ENCODE measurements at places on chromosomes 2 and 18.
A peak's percentile ranks its signal among the peaks of the same experiment; 100 is the strongest.

GRCh38 chr2:67652679-67653078, 255.5 kb downstream of the ETAA1 start:
- no peak for DNase-seq

- no peak for DNase-seq
Measured at GRCh38 chr2:50952596-50952995, 79.3 kb downstream of the NRXN1 start.

- DNase-seq: no peak
Measured at GRCh38 chr2:159976527-159977160, 85.8 kb downstream of the PLA2R1 start.

DNA sequence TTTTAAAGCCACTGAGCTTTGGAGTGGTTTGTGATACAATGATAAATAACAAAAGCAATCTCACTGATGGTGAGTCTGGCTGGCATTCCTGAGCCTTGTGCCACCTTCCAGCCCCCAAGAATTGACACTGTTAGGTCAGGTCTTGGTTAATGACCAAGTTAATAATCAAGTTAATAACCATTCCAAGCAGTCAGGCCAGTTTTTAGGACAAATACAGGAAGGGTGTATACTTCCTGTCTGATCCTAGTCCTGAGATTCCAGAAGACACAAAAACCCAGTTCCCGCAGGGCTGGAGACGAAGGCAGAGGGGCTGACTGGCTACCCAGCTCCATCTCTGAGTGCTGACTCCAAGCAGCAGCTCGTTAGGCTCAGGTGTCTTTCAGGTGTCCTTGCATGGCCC, 74.6 kb upstream of the LAPTM4A start:
- DNase-seq: no peak

GRCh38 chr18:61824733-61825363, 68.0 kb downstream of the RNF152 start:
- no peak for DNase-seq

DNA sequence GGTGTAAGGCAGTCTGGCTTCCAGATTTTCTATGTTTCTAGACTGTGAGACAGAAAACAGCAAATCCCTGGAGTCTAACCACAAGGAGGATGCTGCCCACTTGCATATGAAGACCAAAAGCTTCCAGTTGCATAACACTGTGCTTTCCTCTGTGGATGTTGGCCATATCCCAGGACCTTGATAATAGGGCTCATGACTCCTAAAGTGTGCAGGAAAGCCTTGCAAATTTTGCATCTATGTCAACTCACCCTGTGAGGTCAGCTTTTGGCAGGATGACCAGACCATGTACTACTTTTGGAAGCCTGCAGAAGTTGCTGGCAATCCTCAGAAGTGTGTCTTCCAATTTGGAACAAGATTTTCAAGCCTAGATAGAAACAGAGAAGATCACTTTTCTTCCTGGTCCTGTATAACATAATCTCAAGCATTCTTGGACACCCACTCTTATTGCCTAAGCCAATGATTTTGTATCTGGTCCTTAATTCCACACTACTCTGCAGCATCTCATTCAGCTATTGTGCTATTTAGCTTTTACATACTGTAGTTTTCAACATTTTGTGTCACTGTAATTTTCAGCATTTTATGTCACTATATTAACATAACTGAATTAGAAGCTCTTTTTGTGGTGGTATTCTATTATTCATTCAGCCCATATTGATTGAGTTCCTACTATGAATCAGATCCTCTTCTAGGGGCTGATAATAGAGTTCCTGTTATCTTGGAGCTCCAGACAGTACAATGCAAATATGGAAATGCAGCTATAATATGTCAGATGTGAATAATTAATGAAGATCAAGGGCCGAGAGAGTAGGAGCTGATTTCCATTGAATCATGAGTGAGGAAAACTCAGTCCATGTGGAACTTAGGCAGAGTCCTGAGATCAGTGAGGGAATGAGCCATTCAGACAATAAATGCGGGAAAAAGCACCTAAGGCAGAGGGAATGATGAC, 85.3 kb upstream of the RAB27B start:
- no peak for DNase-seq

GRCh38 chr2:186718903-186719302, 25.0 kb downstream of the FAM171B start:
- no peak for DNase-seq

DNA sequence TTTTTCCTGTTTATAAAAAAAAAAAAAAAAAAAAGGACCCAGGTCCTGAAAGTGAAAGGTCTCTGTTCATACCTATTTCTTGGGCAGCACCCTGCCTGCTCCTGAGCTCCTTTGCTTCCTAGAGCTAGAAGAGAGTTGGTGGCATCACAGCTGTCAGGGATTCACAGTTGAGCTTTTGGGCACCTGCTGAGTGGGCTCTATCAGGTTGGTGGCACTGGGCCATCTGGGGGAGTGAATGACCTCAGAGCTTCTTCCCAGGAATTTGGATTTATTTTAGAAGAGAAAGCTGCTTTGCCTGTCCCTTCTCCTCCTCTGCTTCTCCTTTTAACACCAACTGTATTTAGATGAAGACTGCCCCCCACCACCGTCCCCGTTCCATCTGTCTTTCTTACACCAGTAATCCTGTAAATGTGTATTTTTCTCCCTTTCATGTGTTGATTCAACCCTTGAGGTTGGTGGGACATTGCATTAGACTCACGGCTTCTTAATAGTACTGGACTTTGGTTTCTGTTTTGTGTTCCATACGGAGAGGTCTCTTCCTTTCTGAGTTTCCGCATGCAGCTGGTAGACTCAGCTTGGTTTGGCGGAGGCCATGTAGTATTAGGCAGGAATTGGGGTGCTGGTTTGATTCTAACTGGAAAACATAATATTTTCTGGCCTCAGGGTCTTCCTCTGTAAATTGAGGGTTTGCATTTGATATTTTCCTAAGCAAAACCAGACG, 7.6 kb upstream of the MGAT5 start:
- DNase-seq: no peak

DNA sequence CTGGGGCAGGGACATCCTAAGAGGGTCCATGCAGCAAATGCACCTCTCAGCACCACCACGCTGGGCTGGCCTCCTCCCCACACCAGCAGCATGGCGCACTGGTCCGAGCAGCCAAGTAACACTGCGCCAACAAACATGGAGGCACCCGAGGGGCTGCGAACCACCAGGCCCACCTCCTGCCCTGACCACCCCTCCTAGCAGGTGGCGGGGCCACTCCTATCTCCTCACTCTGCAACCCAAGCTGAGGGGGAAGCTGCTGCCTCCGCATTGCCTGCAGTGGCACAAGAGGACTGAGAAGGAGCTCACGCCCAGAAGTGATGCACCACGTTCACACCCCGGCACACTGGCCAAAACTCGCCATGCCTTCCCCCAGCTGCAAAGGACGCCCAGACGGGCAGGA, 94.4 kb downstream of the EIPR1 start:
- DNase-seq: no peak

DNA sequence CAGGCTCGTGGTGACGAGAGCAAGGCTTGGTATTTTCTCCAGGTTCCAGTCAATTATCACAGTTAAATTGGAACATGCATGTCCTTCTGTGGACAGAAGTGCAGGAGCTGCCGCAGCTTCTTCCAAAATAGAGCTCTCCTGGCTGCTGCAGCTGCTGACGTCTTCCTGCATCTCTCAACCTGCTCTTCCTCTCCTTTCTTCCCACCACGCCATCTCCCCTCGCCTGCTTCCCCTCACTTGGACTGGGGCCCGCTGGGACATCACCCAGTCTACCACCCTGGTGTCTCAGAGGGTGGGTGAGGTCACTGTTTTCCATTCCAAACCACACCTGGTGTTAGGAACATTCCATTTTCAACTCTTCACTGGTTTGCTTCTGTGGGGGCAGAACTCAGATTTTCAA, 41.4 kb downstream of the SPP2 start:
- DNase-seq: no peak

DNA sequence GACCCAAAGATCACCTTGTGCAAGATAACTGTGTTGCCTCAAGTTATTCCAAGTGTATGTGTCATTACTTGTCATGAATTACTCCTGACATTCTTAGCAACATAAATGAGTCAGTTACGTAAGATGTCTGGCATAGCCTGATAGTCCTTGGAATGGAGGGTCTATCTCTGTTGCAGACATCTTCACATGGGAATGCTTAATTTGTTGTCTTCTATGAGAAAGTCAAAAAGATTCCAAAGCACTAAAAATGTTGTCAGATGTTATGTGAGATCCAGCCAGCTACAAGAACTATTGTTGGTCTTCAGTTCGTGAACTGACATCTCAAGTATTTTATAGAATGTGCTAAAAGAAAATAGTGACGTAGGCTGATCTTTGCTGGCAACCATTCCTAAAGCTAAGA, 178.2 kb upstream of the RASGRP3 start:
- no peak for DNase-seq

DNA sequence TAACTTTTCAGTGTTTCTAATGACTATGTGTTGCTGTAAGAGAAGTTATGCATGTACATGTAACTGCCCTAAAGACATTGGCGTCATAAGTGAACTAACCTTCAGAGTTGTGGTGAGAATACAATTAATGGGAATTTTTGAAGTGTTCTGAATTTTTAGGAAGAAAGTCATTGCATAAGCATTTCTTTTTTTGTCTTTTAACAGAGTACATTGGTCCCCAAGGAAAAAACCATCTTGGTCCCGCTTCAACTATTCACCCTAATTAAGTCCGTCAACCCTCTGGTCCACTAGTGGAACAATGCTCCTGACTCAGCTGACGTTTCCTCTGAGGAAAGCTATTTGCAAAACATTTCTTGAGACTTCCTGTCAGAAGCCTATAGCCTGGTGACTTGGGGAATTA, 41.1 kb upstream of the VIT start:
- DNase-seq: no peak

- no peak for DNase-seq
Measured at GRCh38 chr2:223914324-223914723, 30.8 kb downstream of the WDFY1 start.

DNA sequence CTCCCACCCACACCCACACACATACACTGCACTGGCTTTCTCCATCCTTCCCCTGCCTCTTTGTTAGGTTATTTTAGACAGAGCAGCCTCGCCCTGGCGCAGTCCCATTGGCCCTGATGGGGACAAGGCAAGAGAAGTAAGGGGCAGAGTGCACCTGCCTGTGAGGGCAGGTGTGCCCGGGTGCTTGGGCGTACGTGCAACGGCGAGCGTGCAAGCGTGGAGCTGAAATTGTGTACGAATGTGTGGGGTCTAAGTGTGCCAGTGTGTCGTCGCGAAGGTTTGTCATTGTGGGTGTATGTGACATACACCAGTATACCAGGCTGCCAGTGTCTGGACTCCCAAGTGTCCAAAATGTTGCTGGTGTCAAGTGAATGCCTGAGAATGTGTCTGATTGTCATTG, 544 bp downstream of the LRATD1 start:
- DNase-seq: no peak

DNA sequence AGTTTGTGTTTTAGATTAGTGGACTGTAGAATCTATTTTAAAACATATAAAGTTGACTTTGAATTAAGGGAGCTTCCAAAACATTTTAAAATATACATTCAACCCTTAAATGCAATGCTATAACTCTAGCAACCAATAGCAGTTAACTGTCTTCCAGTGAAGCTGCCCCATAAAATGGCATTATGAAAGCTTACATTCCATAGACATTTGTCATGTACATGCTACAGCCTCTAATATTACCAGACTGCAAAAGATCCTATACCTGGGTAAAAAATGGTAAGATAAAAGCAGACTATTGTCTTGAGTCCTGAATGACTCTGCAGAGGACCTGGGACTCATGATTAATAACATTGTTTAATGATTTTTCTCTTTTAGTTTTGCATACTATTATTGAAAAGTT, 489.4 kb downstream of the LRP1B start:
- DNase-seq: no peak

DNA sequence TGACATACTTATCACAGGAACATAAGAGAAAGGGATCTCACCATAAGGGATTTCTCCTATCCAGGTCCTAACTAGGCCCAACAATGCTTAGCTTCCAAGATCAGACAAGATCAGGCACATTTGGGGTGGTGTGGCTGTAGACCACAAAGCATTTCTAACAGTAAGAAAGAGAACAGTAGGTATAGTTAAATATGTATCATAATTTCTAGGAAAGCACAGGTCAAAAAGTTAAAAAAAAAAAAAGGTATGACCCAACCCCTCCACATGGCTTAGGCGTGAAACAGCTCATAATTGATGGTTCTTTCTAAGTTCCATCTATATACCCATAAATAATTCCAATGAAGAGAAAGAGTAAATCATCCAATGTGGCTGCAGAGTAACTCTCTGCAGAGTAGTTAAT, 6.9 kb downstream of the PRKD3 start:
- DNase-seq: no peak

DNA sequence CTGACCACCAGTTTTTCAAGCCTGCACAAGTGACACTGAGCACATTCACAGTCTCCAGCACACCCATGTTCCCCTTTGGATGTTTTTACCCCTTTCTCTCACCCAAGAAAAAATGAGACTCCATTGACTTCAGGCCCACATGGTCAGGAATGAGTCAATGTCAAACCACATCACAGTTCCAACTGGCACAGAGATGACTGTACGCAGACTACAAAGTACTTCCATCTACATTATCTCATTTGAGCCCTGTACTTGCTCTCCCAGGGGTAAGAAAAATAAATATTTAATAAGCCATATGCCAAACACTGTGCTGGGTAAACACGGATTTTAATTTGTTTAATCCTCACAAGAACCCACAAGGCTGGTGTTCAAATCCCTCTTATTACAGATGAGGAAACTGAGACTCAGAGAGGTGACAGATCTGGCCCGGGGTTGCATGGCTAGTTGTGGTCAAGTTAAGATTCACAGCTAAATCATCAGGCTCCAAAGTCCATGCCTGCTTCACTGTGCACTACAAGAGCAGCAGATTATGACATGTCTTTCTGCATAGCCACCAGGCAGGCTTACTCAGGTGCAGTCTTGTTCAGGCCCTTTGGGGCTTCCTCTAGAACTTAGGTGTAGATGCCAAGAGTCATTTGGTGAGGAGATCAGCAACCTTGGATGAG, 106.1 kb downstream of the TXNL1 start:
- DNase-seq: peak; percentile 12

DNA sequence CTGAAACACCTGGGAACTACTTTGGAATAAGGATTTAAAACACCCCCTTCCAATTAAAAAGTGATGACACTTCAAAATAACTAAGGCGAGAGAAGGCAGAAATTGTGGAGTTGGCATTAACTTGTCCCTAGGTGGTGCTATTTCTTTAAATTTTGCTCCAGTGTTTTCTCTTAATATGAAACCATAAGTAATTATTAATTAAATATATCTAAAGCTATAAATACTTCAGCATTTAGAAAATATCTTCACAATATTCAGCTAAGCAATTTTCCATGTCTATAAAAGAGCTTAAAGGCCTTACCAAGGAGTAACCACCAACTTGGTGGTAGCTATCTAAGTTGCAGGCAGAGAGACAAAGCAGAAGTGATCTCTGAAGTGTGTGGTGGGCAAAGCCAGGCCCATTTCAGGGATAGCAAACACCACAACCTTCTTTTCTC, 186.8 kb upstream of the PGAP1 start:
- DNase-seq: no peak
